ENCODE measurements at places on chromosomes 6 and 20. TPM values are rescaled to one million over a fixed set of nuclear protein-coding genes. Genes with fewer than 3 reads are reported as not detected.

The CLPSL1 gene
- total RNA-seq, result not detected

The SPATS1 gene
- not detected for total RNA-seq

The RHAG gene
- not detected for total RNA-seq

The GSTA4 gene
- 35.4 TPM for total RNA-seq

The ULBP1 gene
- total RNA-seq, result 0.61 TPM

The CEBPB gene
- total RNA-seq, result 162 TPM

The PRDM13 gene
- not detected for total RNA-seq

The BPIFB6 gene
- total RNA-seq, result not detected

The HLA-DRB1 gene
- 0.12 TPM for total RNA-seq

The SLC17A4 gene
- not detected for total RNA-seq

The BHLHE23 gene
- not detected for total RNA-seq
